ENCODE measurements at places on chromosomes 16 and 17. TPM values are rescaled to one million over a fixed set of nuclear protein-coding genes. Genes with fewer than 3 reads are reported as not detected.

GRCh38 chr16:50036426-50036825, 11.4 kb downstream of the CNEP1R1 start:
- DNase-seq: no peak

DNA sequence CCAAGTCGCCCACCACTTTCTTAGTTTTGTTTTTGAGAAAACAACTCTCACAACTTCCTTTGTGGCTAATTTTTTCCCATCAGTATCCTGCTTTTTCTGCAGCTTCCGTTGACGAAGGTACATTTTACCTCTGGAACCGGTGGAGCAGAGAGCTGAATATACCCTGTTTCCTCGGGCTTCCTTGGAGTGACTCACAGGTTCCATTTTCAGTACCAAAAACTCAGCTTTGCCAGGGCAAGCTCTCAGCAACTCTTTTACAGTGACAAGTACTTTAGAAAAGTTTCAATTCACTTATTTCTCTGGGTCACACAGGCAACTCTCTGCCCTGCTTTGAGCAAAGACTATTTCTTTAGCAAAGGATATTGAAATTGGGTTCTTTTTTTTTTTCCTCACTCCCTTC, 318.9 kb downstream of the SNX29 start:
- peak; percentile 67 for DNase-seq

- no peak for DNase-seq
Observed at GRCh38 chr17:49555495-49556222, 20.0 kb upstream of the NXPH3 start.

GRCh38 chr17:81049372-81049911, 14.5 kb downstream of the BAIAP2 start:
- DNase-seq: no peak

GRCh38 chr17:72219137-72219823, 98.5 kb downstream of the SOX9 start:
- DNase-seq: no peak

DNA sequence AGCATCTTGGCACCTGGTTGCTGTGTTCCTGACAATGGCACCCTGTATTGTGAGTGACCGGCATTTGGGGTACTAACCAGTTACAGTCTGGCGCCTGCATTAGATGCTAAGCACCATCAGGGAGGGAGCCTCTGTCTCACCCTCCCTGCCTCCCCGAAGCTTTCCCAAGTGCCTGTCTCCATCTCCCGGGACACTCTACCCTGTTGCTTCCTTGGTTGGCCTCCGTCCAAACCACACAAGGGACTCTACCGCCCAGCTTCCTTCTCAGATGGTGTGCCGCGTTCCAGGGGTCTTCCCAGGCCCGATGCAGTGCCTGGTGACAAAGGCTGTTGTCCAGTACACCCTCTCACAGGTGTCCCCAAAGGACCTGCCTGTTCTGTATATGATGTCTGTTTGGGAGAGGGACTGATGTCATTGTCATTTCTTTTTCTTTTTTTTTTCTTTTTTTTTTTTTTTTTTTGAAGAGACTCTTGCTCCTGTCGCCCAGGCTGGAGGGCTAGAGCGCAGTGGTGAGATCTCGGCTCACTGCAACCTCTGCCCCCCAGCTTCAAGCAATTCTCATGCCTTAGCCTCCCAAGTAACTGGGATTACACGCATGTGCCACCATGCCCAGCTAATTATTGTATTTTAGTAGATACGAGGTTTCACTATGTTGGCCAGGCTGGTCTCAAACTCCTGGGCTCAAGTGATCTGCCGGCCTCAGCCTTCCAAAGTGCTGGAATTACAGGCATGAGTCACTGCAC, 6.7 kb downstream of the SNN start:
- no peak for DNase-seq

- DNase-seq: no peak
Observed at GRCh38 chr16:4283939-4284338, 11.1 kb upstream of the TFAP4 start.

- no peak for DNase-seq
Observed at GRCh38 chr17:7281953-7282751, 634 bp downstream of the SLC2A4 start.

DNA sequence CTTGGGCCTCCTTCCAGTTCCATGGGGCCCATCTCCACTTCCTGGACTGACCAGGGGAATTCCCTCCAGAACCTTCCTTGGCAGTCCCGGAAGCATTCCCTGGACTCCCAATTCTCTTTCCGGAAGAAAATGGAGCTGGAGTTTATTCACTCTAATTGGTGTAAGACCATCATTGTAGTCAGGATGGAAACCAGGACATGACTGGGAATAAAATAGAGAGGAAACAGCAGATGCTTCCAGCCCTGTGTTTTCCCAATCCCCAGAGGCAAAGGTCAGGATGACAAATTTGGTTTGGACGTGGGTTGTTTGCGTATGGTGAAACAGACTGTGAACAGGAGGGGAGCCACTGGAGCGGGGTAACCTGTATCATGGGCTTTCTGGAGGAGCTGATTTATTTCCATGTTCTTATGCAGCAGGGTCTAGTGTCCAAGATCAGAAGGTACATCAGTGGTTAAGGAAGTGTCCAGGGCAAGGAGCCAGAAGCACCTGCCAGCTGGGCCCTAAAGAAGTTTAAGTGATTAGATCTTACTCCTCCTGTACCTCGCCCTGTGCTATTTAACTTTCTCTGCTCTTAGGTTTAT, 8.5 kb upstream of the LONP2 start:
- no peak for DNase-seq

DNA sequence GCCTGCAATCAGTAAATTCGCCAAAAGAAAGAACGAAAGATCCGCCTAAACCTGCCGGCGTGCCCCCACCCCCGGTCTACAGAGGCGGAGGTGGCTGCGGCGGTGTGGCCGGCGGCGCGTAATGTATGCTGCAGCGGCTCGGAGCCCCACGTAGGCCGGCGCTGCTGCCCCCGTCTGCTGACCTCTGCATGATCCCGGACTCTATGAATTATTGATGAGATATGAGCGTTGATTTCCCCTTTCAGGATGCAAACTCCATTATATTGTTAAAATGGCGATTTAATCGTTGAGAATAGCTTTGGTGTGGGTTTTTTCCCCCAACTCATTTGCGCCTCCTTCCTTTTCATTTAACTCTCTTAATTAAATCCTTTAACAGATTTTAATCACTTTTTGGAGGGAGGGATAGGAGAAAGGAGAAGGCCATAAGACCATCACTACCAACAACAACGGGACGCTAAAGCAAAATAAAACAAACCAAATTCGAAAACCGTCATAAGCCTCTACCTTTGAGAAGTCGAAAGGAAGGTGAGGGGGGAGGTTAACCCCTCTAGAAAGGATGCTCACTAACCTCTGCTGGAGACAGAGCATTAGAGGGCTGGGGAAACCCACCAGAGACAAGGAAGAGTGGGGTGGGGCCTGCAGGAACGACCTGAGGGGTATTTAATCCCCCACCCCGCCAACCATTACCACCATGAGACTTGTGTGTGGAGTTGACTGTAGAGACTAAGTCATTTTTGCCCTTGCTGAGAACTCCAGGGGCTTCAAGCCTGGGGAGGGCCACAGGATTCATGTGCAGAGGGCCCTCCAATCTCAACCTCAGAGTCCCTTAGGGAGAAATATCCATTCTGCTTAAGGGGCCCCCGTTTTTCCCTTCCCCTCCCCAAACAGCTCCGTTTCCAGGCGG, 3.4 kb downstream of the HOXB3 start:
- DNase-seq: no peak

DNA sequence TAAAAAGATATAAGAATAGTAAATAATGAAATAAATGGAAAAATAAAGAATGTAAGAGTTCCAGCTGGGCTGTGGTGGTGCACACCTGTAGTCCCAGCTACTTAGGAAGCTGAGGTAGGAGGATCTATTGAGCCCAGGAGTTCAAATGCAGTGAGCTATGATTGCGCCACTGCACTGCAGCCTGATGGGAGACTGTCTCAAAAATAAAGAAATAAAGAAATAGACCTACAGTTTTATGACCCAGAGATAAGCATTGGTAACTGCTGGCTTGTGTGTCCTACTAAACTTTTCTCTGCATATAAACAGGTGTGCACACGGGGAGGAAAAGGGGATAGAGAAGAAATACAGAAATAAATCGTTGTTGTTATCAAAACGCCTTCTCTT, 7.8 kb upstream of the PDP2 start:
- DNase-seq: no peak

DNA sequence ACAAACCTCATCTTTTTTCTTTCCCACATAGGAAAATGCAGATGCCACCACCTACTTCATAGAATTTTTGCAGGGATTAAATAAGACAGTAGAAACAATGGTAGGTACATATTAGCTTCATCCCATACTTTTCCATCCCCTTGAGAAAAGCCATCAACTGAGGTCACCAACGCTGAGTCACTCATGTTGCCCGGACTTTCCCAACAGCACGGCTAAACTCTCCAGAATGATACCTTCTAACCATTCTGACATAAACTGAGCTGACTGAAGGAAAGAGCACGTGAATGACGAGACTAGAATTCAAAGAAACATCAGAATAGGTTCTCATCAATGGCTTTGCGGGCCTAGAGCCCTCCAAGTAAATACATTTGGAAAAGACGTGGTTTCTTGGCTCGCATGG, 146.0 kb upstream of the RCVRN start:
- DNase-seq: no peak

- no peak for DNase-seq
Observed at GRCh38 chr17:76986365-76986764, 118.2 kb downstream of the MGAT5B start.

GRCh38 chr17:30422171-30422570, 43.4 kb downstream of the CPD start:
- DNase-seq: no peak

DNA sequence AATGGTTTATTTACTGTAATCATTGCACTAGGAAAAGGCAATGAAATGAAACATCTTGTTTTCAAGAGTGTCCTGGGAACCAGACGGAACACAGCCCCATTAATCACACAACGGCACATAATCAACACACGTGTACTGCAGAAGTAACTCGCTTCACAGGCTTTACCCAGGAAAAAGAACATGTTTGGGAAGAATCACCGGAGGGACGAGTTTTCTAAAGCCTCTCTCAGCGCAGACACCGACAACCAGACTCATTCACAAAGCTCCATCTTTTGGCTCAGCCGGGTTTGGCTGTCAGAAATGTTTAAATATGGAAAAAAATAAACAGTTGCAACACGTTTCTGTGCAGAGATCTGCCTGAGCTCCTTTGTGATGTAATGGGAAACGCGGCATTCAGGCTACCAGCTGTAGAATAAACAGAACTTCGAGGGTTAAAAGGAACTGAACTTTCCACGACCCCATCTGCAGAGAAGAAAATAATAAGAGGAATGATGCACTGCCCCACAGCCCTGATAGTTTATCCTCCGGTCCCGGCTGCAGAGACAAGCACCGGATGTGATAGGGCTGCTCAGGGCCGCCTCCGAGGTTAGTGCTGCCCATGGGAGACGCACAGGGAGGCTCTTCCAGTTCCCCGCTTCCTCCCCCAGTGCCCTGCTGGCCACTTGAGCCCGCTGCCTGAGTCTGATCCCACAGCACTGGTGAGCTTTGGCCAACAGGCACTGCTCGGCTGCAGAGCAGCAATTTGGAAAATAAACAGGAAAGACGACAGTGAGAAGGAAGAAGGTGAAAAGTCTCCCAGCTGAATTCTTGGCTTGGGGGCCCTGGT, 119.8 kb downstream of the HIC1 start:
- no peak for DNase-seq

DNA sequence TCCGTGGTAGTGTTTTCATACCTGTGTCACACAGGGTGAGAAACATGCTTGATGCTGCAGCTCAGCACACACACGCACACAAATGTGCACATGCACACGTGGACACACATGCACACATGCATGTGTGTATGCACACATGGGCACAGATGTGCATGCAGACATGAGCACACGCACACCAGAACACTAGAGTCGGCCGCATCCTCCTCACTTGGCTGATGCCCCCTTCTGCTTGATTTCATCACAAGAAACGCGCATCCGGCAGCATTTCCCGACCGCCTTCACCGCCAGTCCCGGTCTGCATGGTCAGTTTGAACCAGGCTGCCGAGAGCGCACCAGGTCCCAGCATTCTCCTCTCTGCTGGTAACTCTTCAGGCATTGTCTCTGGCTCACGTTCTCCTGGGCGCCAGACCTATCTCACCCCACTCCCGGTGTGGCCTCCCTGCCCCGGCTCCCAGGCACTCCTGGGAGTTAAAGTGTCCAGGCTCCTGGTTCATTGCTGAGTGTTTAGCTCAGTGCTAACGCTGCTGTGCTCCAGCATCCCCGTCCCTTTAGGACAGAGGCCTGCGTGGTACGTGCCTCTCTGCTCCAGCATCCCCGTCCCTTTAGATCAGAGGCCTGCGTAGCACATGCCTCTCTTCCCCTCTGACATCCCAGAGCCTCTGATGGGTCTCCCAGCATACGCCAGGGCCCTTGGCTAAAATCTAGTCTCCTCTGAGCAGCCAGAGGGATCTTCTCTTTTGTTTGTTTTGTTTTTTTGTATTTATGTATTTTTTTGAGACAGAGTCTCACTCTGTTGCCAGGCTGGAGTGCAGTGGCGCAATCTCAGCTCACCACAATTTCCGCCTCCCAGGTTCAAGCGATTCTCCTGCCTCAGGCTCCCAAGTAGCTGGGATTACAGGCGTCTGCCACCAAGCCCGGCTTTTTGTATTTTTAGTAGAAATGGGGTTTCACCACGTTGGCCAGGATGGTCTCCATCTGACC, 16.0 kb downstream of the BAIAP2 start:
- no peak for DNase-seq

Gene MYBBP1A
- 106 TPM for total RNA-seq

Gene C16orf54
- 0.32 TPM for total RNA-seq

Gene PPY
- not detected for total RNA-seq

All from OCI-LY7 (cell line).